ENCODE measurements at places on chromosomes 4 and X. TPM values are rescaled to one million over a fixed set of nuclear protein-coding genes. Genes with fewer than 3 reads are reported as not detected.
A peak's percentile ranks its signal among the peaks of the same experiment; 100 is the strongest.

- DNase-seq = no peak
Observed at GRCh38 chrX:54785901-54786300, 12.2 kb downstream of the ITIH6 start.

GRCh38 chrX:103531002-103531401 is 11.7 kb upstream of the RAB40A start:
- no peak for DNase-seq

DNA sequence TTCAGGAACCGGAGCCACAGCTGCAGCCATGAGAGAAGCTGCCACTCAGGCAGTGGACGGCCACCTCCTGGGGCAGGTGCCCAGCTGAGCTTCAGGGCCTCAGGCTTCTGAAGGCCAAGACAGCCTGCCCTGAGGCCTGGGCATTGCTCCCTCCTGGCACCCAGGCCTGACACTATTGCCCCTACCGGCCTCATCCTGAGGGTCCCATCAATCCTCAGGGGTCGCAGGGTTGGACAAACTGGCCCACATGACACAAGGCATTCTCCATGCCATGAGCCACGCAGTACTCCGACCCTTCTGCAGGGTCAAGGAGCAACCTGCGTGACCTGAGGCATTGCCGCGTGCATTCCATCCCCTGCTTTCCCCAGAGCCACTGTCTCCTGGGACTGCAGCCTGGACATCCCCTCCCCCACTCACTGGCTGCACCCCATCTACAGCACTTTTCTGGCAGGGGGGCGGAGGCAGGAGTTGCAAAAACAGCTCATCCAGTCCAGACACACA is 3.0 kb upstream of the ZFP92 start:
- DNase-seq = no peak

GRCh38 chr4:147118528-147118927 is 172.9 kb upstream of the TTC29 start:
- peak; percentile 42 for DNase-seq

- no peak for DNase-seq
Observed at GRCh38 chr4:98006060-98006459, 137.2 kb downstream of the STPG2 start.

DNA sequence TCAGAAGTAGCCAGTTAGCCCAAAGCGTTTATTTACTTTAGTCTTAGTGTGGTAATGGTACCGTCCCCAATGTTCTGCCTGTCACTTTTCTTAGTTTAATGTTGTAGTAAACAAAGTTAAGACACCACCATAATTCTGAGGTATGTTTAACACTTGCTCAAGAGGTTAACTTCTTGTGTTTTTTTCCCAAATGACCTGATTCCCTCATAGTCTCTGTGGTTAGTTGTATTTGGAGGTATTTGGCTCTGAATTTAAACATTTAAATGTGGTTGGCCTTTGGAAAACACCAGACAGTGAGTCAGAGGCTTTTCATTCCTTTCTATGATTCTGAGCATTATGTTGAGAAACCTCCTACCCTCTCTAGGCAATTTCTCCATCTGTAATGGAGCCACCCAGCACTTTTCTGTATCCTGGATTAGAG is 47.9 kb downstream of the CXCL1 start:
- DNase-seq = no peak

DNA sequence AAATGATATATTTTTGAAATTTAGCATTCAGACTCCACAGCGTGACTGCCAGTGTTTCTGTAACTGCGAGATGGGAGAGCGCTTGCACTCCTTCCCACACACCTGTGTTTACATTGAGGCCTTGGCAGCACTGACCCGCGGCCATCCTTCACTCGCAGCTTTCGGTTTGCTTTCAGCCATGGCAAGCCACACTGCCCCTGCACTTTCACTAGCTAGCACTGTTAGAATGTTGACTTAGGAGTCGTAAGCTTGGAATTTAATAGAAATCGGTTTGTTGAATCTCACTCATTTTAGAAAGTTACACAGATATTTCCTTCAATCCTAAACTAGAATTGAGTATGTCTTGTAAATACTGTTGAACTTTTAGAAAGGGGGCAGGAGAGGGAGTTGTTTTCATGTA is 136.2 kb downstream of the CFAP299 start:
- no peak for DNase-seq

DNA sequence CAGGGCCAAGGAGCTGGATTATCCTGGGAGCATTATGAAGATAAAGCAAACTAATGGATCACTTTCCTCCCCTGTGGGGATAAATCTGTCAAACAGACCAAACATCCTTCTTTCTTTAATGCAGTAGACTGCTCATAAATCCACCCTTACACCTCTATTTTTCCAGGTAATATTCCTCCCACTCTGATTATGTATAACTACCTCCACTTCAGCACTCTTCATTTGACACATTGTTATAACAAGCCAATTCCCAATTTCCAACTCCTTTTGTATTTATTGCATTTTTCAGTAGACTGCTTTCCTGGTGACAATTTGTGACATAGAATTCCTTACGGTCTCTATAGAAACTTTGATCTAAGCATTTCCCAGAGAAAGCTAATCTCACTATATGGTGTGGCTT is 115.0 kb upstream of the PRKG2 start:
- no peak for DNase-seq

DNA sequence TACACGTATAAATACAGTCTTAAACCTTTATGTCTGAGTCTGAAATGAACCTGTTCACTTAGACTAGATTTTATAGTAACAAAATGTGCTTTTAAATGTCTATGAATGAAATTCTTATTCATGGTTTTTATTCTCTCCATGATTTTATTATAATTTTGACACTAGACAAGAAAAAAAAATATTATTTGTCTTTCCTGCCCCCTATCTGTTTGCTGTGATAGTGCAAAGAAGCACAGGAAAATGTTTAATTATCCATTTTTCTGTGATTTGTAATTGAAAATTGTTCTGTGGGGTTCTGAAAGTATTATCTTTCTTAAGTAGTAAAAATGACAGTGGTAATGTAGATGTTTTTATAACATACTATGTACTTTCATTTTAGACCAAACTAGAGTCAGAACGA is 52.0 kb downstream of the INTS6L start:
- no peak for DNase-seq

DNA sequence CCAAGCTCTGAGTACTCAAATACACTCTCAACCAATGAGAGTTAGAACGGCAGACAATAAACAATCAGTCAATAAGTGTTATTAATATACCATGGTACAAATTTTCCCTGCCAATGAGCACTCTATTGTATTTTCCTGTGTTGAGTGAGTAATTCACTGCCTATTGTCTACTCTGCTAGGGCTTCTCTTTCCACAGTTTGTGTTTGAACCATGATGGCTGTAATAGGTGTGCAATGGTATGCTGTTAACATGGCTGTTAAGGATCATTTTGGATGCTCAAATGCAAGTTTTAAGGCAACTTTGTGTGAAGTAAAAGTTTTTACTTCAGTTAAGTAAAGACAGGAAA is 41.2 kb downstream of the RPS6KA3 start:
- no peak for DNase-seq

GRCh38 chrX:141759238-141759637 is 60.7 kb upstream of the SPANXD start:
- no peak for DNase-seq

- DNase-seq = no peak
Observed at GRCh38 chr4:76562161-76562560, 127.1 kb downstream of the SHROOM3 start.

DNA sequence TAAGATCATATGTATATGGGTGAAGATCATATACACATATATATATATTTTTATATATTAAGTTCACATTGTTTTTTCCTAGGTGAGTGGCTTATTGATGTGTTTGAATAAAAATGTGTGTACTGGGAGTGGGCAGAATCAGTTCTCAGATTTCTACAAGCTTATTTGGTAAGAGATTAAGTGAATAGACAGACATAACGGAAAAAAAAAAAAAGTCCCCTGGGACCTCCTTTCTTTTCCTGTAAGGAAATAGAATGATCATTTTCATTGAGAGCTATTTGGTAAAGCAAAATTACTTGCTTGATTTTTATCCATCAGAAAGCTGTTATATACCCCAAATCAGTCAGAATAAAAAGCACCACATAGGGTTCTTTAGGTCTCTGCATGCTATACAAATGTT is 597.7 kb downstream of the PCDH18 start:
- no peak for DNase-seq

DNA sequence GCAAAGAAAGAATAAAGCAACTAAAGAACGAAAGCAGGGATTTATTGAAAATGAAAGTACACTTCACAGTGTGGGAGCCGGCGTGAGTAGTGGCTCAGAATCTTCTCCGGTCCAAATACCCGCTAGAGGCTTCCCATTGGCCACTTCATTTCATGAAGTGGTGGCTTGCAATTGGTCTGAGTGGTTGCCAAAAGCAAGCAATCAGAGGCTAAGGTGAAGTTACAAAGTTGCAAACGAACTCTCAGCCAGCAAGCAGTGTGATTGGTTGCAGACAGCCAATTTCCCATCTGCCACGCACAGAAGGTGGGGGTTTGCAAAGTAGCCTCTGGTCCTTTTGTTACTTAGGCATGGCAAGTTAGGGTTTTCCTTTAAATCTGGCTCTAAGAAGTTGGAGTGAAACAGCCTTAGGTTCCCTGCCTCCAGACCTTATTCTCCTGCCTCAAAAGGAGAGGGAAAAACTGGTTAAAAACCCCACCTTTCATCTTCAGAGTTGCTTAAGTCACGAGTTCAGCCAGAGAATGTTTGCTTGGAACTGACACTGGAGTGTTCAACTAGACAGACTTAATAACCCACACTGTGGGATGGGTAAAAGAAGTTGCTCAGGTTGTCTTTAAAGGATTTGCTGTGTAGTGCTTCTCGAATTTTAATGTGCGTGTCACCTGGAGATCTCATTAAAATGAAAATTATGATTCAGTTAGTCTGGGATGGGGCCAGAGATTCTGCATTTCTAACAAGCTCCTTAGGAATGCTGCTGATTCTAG is 6.9 kb upstream of the CLOCK start:
- peak; percentile 72 for DNase-seq

DNA sequence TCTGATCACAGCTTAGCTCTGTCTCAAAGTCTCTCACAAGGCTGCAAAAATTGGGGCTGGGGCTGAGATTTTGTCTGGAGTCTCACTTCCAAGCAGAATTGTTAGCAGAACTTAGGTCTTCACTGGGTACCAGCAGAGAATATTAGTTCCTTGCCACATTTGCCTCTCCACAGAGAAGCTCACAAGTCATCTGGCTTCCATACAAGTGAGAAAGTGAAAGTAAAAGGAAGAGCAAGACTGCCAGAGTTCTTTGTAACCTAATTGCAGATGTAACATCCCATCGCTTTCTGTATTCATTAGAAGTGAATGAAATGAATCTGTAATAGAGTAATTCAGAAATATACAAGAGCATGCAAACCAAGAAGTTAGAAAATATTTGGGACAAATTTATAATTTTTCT is 624.1 kb upstream of the GNPDA2 start:
- DNase-seq = no peak

- peak; percentile 77 for DNase-seq
Observed at GRCh38 chrX:39813631-39814277, 284.0 kb downstream of the BCOR start.

DNA sequence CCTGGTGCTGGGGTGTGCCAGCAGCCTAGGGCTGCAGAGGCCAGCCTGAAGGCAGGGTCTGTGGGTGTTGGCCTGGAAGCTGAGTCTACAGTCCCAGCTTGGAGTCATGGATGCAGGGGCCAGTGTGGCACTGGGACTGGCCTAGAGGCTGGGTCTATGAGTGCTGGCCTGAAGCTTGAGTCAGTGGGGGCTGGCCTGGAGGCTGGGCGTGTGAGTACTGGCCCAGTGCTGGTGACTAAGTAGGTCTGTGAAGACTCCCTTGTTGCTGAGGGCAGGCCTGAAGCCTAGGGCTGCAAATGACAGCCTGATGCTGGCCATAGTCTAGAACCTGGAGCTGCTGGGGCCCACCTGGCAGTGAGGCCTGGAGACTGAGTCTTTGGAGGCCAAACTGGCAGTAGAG is 31.3 kb upstream of the ALG13 start:
- no peak for DNase-seq

DNA sequence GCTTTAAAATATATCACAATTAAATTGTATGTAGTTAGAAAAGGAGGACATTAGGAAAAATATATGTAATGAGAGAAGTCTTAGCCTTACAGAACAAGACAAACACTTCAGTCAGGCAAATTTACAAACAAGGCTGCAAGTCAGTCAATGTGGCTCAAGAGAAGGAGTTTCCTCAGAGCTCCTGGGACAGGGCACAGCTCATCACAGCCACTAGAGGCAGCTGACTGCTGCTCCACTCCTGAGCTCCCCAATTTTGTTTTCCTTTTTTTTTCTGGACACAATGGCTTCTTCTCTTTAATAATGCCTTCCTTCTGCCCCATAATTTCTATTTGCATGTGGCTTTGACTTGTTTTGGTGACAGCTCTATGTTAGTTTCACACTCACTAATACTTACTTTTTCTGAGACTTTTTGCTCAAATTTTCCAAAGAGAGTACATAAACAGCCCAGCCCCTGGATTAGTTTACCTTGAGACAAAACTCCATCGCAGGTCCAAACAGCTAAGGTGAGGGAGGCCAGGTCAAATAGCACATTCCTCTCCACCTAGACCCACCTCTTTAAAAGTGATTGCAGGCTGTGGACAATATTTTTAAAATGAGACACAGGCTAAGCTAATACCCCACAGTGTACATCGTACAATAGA is 850.4 kb upstream of the FRG1 start:
- DNase-seq = no peak

DNA sequence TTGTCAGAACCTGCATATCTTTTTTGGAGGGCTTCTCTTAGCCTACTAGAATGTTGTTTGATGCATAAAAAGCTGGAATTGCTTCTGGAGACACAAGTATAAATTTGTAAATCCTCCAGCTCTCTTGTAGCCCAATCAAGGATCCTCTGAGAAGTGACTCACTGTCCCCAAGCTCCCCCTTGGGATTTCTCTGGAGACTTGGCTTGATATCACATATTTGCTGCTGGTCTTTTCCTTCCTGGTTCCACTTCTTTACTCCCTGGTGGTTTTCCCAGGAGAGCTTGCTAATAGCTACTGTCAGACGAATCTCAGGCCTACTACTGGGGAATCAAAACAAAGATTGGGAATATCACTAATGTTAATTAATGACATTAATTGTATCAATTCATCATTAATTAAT is 173.1 kb downstream of the STK32B start:
- no peak for DNase-seq

GRCh38 chr4:954211-955020 is 19.0 kb downstream of the DGKQ start:
- DNase-seq = no peak

DNA sequence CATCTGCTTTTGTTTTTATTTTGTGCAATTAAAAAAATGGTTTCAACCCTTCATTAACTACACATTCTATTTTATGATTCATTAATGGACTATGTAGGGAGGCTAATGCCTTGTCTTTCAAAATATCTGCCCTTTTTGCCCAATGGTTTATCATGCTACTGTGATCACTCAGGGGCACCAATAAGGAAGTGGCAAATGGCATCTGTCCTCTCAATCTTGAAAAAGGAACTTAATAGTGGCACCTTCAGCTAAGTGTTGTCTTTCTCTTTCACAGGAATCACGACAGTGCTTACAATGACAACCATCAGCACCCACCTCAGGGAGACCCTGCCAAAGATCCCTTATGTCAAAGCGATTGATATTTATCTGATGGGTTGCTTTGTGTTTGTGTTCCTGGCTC is 57.1 kb downstream of the COMMD8 start:
- DNase-seq = no peak

GRCh38 chrX:118548841-118549240 is 53.2 kb downstream of the DOCK11 start:
- no peak for DNase-seq

PPEF2 gene
- not detected for total RNA-seq

KCTD8 gene
- total RNA-seq = 4.2 TPM

SMIM43 gene
- not detected for total RNA-seq

WAS gene
- 5.7 TPM for total RNA-seq

PSAPL1 gene
- total RNA-seq = 0.34 TPM

FHDC1 gene
- 0.30 TPM for total RNA-seq

CRMP1 gene
- total RNA-seq = 2.3 TPM

HTN3 gene
- not detected for total RNA-seq

All from ovary (tissue), 10 donors.